ENCODE measurements at places on chromosomes 13 and 19.

DNA sequence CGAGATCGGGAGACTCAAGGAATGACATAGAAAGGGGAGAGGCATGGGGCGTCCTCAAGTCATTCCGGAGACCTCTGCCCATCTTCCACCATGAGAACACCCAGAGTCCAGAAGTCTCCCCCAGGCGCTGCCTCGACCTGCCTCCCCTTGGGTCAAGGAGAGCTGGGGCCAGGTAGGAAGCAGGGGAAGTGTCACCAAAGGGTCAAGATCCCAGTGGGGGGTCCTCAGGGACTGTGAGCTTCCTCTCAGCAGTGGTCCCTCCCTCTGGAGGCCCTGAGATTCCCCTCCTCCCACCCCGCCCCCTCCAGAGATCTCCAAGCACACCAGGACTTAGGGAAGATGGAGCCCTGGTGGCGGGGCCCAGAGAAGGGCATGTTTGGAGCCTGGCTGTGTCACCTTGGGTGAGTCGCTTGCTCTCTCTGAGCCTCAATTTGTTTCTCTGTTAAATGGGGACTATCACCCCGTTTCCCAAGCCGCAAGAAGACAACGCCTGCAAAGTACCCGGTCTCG is 919 bp downstream of the DACT3 start:
- no peak for DNase-seq

- no peak for DNase-seq
Measured at GRCh38 chr19:40303765-40304164, 18.6 kb upstream of the AKT2 start.

- DNase-seq: no peak
Measured at GRCh38 chr13:81929988-81930387, 1589.1 kb upstream of the SPRY2 start.

GRCh38 chr13:39515224-39515714 is 87.7 kb downstream of the LHFPL6 start:
- DNase-seq: no peak

DNA sequence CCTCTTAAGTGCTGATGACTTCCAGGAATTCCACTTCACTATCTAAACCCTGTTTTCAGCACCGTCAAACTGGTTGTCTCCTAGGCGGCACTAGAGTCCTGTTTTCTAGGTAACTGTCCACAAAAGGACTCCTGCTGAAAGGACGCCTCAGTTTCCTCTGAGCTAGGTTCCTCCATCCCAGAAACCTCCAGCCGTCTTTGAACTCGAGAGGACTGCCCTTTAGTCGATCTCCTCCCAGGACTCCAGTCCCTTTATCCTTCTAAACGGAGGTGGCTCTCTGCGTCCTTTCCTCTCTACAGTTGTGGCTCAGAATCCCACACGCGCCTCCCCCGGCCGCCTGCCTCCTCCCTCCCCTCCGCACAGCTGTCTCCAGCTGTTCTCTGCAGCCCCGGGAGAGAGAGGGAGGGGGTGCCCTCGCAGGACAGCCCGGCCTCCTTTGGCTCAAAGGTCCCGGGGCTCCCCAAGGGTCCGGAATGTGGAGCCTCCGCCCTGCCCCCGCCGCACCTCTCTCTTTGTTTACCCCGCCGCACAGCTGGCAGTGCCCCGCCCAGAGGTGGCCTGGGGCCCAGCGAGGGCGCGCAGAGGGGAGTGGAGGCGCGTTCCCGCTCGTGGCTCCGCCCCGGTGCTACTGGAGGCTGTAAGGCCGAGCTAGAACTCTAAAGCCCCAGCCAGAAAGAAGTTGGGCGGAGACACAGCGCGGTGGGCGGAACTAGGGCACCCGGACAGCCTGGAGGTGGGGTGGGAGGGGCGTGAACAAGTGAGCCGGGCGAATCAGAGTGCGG is 2.4 kb downstream of the LTBP4 start:
- peak; percentile 98 for DNase-seq

DNA sequence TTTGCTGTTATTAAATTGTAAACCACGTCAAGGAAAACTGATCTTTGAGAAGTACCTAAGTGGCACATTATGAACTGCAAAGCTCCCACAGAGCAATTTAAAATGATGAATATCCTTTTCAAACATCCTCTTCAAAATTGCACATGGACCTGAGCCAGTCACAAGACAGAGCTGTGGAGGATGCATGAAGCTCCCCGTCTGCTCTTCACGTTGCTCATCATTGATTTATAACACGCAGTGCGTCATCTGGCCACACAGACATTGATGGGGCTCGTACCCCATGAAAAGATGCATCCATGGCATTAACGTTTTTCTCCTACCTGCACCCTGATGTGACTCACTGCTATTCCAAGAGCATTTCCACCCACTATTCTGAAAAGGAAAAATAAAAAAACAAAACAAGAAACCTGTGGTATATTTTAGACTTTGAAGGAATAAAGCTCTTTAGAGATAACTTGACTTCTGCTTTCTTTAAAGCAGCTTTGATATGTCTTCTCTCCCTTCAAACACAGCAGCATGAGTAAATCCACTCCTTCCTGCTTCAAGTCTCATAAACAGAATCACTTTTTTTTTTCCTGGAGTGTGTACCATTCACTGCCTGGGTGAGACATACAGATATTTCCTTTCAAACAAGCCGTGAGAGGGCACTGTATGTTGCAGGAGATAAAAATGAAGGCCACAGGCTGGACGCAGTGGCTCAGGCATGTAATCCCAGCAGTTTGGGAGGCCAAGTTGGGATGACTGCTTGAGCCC is 7.2 kb upstream of the SERTM1 start:
- no peak for DNase-seq

GRCh38 chr13:114140906-114141250 is 8.5 kb upstream of the RASA3 start:
- peak; percentile 18 for DNase-seq

GRCh38 chr19:40163541-40164129 is 27.6 kb upstream of the MAP3K10 start:
- no peak for DNase-seq

DNA sequence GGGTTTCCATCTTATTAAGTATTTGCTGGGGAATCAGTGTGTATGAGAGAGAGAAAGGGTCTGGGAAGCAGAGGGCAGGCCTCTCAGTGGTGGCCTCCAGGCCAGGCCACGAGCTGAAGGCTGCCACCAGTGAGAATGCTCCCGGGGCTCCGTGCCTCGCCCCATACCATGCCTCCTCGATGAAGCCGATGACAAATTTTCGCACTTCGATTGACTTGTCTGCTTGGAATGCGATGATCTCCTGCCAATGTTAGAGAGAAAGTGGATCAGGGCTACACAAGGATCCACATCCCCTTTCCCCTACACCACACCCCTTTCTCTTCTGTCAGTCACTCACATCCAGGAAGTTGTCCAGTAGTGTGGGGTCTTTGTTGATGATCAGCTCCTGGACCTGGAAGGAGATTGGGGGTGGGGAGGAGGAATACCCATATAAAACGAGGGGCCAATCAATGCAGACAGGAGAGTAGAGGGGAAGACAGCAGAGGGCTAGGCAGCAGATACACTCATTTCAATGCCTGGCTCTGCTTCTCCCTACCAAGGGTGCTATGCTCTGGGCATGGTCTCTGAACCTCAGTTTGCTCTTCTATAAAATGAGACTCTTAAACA is 10.7 kb downstream of the SYMPK start:
- no peak for DNase-seq

- DNase-seq: no peak
Measured at GRCh38 chr19:19530423-19530804, 1.7 kb downstream of the YJEFN3 start.

GRCh38 chr19:38653028-38653571 is 5.7 kb downstream of the ACTN4 start:
- DNase-seq: no peak

DNA sequence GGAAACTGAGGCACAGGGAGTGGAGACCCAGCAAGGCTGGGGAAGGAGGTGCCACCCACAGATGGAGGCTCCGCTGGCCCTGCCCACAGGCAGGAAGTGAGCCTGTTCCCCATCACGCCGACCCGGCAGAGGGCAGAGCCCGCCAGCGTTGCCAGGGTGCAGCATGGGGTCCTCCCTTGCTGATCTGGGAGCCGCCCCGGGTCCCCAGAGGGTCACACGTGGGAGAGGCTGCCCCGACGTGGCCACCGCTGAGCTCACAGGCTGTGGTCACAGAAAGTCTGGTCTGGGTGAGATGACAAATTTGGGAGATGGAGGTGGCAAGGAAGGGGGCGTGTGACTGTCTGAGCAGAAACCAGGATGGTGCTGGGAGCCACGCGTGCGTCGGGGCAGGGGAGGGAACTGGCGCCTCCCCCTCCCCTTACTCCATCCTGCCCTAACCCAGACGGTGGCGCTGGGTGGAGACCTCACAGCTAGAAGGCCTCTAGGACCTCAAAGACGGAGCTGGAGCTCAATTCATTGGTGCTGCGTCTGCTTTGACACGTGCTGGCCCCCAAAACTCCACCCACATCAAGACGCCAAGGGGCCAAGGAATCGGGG is 7.7 kb downstream of the MEX3D start:
- no peak for DNase-seq

- no peak for DNase-seq
Measured at GRCh38 chr19:47613165-47614020, 4.5 kb downstream of the BICRA start.

DNA sequence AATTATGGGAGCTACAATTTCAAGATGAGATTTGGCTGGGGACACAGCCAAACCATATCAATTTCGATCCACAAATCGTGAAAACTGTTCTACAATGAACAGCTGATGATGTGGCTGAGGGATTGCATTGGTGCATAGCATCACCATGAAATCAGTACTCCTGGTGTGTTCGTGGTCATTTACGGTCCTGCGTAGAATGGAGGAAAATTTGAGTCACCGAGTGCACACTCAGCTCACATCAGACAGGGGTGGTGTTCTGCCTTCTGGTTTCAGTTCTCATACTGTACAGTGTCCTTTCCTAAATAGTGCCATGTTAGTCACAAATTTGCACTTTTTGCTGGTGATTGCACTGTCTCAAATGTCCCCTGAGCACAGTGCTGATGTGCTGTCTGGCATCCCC is 39.2 kb downstream of the MYH14 start:
- DNase-seq: no peak

- DNase-seq: no peak
Measured at GRCh38 chr19:16290692-16291091, 33.9 kb upstream of the KLF2 start.

DNA sequence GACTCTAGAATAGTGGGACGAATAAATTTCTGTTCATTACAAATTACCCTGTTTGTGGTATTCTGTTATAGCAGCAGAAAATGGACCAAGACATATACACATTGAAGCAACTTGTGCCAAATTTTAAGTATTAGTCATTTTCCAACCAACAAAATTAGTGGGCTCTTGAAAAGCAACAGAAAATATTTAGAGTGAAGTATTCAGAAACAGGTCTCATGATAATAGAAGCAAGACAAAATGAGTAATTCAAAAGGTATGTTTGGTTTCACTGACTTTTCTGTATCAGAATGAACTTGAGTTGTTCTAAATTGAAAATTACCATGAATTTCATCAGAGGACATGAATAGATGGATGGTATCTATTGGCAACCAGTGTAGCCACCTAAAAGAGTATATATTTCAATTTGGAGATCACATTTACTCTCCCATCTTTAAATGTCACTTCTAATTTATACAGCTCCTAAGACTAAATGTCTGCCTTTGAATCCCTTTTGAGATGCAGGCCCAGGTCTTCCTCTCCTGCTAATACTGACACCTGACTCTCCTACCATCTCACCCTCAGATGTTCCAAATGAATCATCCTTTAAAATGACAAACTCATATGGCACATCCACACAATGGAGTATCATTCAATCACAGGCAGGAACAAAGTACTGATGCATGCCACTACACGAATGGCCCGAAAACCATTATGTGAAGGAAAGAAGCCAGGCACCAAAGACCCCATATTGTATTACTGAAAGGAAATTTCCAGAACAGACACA is 40.7 kb upstream of the DOCK9 start:
- no peak for DNase-seq

GRCh38 chr19:50794074-50794875 is 4.1 kb downstream of the ACP4 start:
- no peak for DNase-seq

GRCh38 chr13:103157016-103157415 is 90.8 kb upstream of the SLC10A2 start:
- no peak for DNase-seq

GRCh38 chr13:36101157-36101556 is 30.0 kb downstream of the DCLK1 start:
- DNase-seq: no peak

- no peak for DNase-seq
Measured at GRCh38 chr19:31772915-31773314, 423.7 kb upstream of the TSHZ3 start.

- no peak for DNase-seq
Measured at GRCh38 chr13:113959198-113959597, 14.7 kb downstream of the C13orf46 start.

GRCh38 chr19:58042495-58043340 is 8.9 kb downstream of the ZSCAN1 start:
- no peak for DNase-seq

GRCh38 chr13:98959786-98960605 is 17.9 kb downstream of the DOCK9 start:
- no peak for DNase-seq

DNA sequence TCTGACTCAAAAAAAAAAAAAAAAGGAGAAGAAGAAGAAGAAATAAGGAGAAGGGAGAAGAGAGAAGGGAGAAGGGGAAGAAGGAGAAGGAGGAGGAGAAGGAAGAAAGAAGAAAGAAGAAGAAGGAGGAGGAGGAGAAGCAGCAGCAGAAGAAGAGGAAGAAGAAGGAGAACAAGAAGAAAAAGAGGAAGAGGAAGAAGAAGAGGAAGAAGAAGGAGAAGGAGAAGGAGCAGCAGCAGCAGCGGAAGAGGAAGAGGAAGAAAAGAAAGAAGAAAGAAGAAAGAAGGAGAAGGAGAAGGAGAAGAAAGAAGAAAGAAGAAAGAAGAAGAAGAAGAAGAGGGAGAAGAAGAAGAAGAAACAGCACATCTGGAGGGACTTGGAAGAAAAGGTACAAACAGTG is 4.1 kb upstream of the CNN1 start:
- DNase-seq: no peak

GRCh38 chr19:36182612-36183244 is 30.5 kb upstream of the COX7A1 start:
- no peak for DNase-seq

DNA sequence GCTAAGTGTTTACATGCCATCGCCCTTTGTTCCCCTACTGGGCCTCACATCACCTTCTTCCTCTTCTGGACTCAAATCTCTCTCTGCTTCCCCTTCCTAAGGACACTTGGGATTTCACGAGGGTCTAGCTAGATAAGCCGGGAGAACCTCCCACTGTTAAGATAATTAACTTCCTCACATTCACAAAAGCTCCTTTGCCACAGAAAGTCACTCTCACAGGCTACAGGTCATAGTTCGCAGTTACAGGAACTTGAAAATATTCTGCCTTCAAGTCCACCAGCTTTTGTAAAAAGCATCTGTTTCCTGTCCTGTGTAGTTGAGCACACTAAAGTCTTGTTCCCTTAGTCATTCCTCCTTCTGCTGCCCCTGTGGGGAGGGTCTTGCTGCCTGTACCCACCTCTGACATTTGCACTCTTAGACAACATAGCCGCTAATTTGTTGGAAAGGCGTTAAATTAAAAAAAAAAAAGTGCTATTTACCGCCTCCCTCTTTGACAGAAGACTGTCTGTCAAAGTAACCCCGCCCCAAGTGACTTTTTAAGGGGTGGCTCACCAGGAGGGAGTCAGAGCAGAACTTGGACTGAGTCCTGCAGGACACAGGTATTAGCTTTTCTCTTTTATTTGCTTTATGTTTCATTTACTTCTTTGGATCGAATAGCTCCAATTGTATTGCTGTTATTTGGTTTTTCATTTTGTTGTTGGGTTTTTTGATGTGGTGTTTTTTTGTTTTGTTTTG is 26.8 kb upstream of the CEACAM21 start:
- DNase-seq: peak; percentile 59
